ENCODE measurements at places on chromosomes 4 and X. TPM values are rescaled to one million over a fixed set of nuclear protein-coding genes. Genes with fewer than 3 reads are reported as not detected.

- DNase-seq, result no peak
Measured at GRCh38 chr4:141807103-141807891, 170.9 kb downstream of the IL15 start.

DNA sequence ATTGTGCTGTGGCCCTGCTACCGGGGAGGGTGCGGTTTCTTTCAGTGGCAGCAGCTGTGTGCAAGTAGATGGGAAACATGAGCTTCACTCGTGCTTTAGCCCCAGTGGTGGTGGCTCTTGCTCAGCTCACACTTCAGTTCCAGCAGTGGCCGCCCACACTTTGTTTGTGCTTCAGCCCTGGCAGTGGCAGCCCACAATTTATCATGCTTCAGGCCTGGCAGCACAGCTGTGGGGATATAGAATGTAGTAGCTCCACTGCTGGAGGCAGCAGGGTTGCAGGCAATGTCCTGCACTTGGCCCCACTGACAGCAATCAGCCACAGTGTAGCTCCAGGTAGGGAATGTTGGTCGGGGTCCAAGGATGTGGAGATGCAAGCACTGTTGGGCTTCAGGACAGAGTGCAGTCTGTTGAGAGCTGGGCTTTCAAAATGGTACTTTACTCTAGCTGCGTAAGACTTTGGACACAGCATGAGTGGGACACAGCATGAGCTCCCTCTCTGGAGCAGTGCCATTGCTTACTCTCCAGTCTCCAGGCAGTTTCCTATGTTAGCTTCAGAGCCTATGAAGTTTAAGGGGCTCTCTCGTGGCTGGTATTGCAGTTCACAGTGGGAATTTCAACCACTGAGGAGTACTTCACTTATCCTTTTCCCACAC is 413.1 kb downstream of the PDGFC start:
- no peak for DNase-seq

DNA sequence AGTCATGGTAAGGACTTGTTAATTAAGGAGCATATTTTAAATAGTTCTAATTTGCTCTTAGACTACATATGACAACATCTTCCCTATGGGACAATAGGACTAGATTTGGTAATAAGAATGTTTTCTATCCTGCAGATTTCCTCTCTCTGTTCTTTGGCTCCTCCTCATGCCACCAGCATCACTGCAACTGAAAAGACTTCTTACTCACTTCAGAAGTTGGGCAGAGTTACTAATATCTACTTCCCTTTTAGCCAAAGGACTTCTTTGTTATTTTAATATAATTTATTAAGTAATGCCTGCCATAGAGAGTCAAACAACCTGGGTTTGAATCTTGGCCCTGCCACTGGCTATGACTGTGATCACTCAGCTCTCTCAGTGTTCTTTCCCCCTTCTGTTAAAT is 16.4 kb downstream of the MMAA start:
- DNase-seq, result no peak

Gene MAGEA2B
- total RNA-seq, result not detected

- no peak for DNase-seq
Measured at GRCh38 chr4:176921256-176921655, 128.5 kb upstream of the VEGFC start.

DNA sequence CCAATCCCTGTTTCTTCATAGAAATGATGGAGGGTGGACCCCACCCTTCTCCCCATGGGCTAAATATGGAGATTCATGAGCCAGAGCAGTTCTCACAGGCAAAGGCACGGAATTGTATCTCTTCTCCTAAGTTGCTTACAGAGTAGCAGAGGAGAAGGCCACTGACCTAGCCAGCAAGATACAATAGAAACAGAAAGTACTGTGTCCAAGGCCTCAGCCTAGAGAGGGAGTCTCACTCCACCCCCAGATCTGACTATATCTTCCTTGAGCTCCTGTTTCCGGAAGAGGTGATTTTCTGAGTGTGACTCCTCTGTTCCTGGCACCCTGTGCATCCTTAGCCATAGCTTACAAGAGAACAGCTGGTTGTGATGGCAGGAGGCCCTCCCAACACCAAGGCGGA is at the start of gene FATE1:
TSS of gene FATE1 (plus strand) at position 284 of the 400 bp plus-strand sequence. CDS start at position 369, 85 bp downstream.
- DNase-seq, result no peak

Gene HSFX2
- 0.36 TPM for total RNA-seq

- no peak for DNase-seq
Measured at GRCh38 chr4:168880811-168881595, 129.1 kb downstream of the CBR4 start.

Gene DMRTC1
- total RNA-seq, result not detected

Gene FHL1
- 53.2 TPM for total RNA-seq

GRCh38 chrX:55163171-55163570 is 57.0 kb upstream of the PAGE5 start:
- no peak for DNase-seq

Gene CENPI
- 2.2 TPM for total RNA-seq

- DNase-seq, result no peak
Measured at GRCh38 chr4:55078987-55079386, 46.4 kb downstream of the KDR start.

GRCh38 chr4:77669946-77670590 is 64.4 kb downstream of the CXCL13 start:
- peak; percentile 59 for DNase-seq

Gene NOX1
- total RNA-seq, result 109 TPM

Gene GAGE12E
- total RNA-seq, result not detected

GRCh38 chr4:84690481-84690880 is 107.6 kb downstream of the CDS1 start:
- no peak for DNase-seq

DNA sequence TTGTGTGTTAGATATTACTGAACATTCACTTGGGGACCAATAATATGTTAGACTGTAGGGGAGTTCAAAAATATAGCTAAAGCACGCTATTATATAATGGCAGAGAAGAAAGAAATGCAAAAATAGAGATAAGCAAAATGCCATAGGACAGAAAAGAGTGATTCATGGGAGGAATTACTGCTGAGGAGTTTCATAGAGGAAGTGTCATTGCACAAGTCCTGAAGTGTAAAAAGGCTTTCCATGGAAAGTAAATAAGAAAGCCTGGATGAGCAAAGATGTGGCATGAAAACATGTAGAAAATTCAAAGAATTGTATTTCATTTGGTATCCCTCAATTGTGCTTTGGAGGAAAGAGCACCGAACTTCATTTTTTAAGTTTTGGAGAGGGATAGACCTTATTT is 14.5 kb downstream of the HMGB2 start:
- no peak for DNase-seq

GRCh38 chr4:145822181-145822580 is 116.4 kb downstream of the ZNF827 start:
- DNase-seq, result no peak

Gene DUX4
- not detected for total RNA-seq

Gene RAB39B
- total RNA-seq, result 0.17 TPM

DNA sequence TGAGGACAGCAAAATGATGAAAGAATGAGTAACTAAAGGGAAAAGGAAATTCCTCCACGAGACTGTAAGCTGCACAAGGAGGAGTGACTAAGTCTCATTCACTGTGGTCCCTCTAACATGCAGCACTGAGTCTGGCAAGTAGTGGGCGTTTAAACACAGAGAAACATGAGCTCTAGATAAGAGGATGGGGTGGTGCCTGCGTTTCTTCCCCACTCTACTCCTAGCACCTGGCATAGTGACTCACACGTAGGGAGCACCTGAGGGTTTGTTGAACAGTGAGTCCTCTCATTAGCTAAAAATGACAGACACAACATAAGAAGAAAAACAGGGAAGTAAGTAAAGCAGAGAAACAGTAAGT is 105.8 kb upstream of the CBR4 start:
- DNase-seq, result no peak

Gene NLRP2B
- not detected for total RNA-seq

Gene SPANXN3
- total RNA-seq, result not detected

DNA sequence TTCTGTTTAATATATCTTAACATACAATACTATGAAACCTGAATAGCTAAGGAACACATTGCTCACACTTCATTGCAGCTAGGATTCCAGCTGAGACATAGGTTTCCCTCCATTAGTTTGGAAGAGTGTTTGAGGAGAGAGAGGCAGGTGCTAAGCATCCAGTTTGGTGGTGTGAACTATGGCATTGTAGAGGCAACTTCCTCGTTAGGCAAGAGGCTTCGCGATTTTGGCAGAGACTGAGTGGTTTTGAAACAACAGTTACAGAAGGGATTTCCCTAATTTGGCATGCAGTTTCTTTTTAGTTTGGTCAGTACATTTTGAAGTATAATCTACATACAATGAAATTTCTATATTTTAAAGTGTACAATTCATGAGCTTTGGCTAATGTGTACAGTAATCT is 117.1 kb upstream of the BMP3 start:
- DNase-seq, result no peak

DNA sequence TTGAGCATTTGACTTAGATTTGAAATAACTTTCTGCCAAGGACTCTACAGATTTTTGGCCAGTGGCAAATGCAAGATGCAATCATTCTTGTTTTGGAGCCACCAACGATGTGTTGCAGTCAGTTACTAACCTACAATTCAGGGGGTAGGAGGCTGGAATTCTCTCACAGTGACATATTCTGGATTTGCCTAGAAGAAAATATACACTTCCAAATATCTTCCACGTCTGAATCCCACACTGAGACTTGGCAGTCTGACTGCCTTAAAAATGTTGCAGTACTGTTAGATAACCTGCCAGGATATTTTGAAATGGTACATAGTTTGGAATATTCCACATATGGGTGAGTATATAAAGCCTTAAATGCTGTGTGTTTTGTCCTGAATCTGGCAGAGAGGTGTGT is 27.6 kb upstream of the AGTR2 start:
- no peak for DNase-seq

Gene PCDH11X
- total RNA-seq, result 0.17 TPM

DNA sequence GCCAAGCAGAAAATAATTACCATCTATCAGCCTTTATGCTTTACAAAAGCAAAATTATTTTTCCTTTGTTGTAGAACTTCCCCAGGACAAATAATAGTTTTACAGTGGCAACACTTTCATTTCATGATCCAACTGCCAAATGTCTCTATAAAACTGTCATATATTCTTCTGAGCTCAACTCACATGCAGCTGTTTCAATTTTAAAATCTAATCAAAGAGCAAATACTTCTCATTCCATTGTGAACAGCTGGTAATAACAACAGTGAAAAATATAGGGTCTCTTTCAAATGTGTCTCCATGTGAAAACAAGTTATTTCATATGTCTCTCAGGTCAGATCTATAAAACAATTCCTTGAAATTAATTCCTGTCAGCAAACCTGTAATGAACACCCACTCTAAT is 270.6 kb upstream of the SLC7A11 start:
- DNase-seq, result no peak

Gene IL2RG
- 104 TPM for total RNA-seq

GRCh38 chr4:77189412-77189811 is 32.4 kb downstream of the CCNG2 start:
- DNase-seq, result no peak

DNA sequence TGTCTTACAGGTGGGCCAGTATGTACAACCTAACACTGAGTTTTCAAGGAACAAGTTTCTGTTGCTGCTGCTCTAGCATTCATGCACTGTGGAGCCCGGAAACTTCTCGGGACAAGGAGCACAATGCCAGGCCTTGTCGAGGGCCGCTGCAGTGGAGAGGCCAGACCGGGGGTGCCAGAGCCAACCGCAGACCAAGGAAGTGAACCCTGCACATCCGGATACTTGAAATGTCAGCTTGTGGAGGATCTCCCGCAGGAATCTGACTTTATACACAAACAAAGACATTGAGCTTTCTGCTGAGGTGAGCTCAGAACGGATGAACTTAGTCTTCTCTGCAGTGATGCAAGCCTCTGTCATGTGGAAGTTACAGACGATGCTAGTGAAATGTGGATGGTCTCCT is 99.5 kb downstream of the ZNF827 start:
- DNase-seq, result no peak

GRCh38 chr4:141229408-141230101 is 8.9 kb downstream of the ZNF330 start:
- DNase-seq, result no peak

- DNase-seq, result no peak
Measured at GRCh38 chr4:40482985-40483647, 146.5 kb downstream of the RBM47 start.

Gene TLL1
- total RNA-seq, result 4.8 TPM

DNA sequence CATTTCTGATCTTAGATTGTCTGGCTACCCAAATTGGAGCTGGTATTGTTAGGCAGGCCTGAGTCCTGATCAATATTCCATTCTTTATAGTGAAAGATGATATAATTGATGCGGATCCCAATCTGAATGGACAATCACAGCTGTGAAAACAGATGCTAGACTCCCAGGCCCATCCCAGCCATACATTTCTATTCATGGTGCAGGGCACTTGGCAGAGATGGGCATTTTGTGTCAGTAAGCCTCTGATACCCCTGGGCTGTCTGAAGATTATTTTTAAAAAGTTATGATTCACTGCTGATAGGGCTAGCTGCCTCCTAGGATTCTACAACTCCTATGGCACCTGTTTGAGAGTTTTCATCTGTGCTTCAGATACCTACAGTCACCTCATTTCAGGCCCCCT is 61.2 kb upstream of the TSPAN7 start:
- no peak for DNase-seq

DNA sequence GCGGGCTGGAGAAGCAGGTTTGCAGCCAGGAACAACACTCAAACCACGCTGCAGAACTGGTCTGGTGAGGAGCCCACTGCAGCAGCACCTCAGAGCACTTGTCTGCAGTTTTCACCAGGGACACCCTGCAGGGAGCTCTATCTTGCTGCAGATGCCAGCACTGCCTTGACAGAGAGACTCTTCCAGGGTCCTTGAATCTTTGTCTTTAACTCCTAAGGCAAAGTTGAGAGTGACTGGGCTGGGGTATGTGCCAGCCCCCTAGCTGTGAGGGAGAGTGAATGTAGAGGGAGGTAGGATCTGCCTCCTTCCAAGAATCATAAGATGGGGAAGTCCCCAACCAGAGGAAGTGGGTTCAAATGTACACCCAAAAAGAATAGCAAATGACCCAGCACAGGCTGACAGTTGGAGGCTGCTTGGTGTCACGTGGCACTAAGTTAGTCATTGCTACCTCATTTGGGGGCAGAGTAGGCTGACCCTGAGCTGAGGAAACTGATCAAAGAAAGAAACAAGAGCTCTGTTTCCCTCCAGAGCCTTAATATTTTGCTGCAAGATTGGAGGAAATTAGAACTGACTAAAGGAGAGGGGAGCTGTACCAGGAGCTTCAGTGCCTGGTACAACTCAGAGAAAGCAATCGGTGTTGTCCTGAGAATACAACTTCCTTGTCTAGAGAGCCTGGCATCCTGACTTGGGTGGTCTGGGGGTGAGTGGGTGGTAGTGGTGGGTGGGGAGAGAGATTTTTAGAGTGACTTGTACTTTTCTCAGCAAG is 28.2 kb upstream of the HUWE1 start:
- peak; percentile 14 for DNase-seq

Gene TLR2
- 2.0 TPM for total RNA-seq
